ENCODE measurements at places on chromosomes 1 and 21. TPM values are rescaled to one million over a fixed set of nuclear protein-coding genes. Genes with fewer than 3 reads are reported as not detected.

TADA1 gene
- total RNA-seq, result 13.3 TPM

ZMPSTE24 gene
- 88.1 TPM for total RNA-seq

CCDC17 gene
- total RNA-seq, result 1.2 TPM

NBPF20 gene
- total RNA-seq, result 2.4 TPM

LRRC38 gene
- total RNA-seq, result not detected

TMCC2 gene
- 8.5 TPM for total RNA-seq

PADI4 gene
- not detected for total RNA-seq

FAM163A gene
- total RNA-seq, result not detected

CD5L gene
- not detected for total RNA-seq

Measured in nasal cavity respiratory epithelium epithelial cell of viscerocranial mucosa (primary cell).